Amygdala (tissue), 56 donors: ENCODE measurements at places on chromosomes 3 and 15.

- no peak for DNase-seq
These were observed 4.1 kb upstream of the HEXA start for GRCh38 chr15:72379856-72380430.

GRCh38 chr3:27220166-27220565 lies 149.0 kb downstream of the NEK10 start:
- no peak for DNase-seq

DNA sequence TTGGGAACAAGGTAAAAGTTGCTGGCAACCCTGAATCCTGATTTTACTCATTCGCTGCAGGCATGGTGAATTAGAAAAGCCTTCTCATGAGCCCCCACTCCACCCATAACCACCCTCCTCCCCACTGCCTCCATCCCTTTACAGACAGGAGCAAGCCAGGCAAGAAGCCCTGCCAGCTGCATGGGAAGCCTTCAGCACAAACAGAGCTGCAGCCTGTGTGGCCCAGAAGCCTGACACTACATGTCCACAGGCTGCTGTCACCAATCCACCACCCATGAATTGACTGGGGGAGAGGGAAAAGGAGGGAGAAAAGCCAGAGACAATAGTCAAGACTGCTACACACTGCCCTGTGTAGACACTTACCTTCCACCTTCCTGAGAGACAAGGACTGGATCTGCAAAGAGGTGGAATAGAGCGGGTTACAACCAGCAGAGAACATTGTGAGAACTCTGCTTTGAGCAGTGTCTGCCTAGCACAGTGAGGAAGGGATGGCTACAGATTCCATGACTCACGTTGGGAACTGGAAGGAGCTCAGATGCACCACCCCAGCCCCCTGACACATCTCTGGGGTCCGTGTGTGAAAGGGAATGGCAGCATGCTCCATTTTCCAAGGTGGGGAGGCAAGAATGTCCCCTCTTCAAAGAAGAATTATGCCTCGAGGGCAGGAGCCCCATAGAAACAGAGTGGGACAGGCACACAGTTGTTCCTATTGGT lies 33.9 kb downstream of the DZIP1L start:
- DNase-seq = no peak

DNA sequence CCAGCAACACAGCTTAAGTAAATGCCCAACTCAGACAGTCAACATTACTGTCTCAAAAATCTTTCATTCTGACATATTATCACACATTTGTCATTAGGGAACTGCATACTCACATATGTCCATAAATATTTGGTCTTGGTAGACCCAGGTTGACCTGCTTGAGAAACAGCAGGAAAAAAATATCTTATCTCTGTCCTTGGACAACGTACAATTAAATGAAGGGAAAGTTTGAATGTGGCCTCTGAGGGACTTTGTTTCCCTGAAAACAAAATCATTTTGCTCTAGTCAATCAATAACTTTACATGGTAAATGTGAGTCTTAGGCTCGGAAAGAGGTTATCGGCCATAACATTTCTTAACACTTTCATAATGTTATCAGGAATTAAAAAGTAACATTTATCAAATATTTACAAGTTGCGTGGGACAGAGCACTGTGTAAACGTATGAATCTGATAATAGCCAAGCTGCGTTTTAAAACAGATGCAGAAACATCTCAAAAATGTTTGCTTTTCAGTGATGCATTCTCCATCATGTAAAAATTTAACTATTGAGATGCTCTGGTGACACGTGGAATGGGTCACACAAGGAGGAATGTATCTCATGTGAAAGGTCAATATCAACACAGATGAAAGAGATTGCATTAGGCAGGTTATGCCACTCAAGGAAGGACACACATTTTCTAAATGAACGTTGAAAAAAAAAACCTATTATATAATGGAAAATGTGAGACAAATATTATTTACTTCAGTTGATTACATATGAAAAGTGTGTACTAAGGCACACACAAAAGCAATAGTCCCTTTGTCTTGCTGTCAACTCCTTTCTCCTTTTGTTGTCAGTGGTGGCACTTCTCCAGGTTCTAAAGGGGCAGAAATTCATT lies 304.4 kb downstream of the WDR72 start:
- no peak for DNase-seq

- DNase-seq = no peak
These were observed 166.8 kb downstream of the TCF12 start for GRCh38 chr15:57085267-57085666.

GRCh38 chr3:73210759-73211158 lies 149.3 kb downstream of the EBLN2 start:
- no peak for DNase-seq

DNA sequence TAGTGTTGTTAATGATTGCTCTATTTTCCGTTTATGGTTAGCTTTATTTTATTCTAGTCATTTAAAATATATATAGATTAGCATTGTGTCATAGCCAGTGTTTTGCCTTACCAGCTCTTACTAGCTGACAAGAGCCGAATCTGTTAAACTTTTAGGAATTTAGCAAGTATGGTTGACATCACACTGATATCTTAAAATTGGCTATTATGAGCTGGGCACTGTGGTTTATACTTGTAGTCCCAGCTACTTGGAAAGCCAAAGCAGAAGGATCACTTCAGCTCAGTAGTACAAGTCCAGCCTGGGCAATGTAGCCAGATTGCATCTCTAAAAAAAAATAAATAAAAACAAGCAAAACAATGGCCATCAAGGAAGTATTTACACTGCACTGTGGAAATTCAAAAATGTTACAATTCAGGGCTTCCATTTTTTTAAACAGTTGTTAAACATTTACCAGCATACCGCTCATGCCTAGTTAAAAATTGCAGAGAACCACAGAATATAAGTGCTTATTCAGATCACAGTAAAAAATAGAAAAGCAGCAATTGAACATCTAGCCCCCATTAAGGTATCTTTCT lies 208.4 kb upstream of the CGNL1 start:
- no peak for DNase-seq

DNA sequence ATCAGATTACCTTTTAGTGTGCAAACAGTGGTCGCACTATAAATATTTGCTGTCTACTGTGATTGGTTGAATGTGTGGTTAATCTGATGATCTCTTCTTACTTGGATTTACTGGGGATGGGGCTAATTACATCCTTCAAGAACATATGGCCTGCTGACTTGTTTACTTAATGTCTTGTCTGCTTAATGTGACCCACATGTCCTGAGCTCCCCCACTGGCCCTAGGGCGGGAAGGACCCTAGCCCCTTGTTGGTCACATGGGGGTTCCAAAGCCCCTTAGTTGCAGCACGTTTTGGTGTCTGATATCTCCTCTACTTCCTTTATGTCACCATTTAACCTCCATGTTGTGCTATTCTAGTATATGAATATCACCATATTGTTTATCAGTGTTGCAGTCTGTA lies 17.8 kb upstream of the P2RY12 start:
- DNase-seq = no peak

- no peak for DNase-seq
These were observed 228.8 kb upstream of the PEX5L start for GRCh38 chr3:180265551-180265950.

GRCh38 chr15:44136991-44137477 lies 58.0 kb downstream of the FRMD5 start:
- DNase-seq = no peak

DNA sequence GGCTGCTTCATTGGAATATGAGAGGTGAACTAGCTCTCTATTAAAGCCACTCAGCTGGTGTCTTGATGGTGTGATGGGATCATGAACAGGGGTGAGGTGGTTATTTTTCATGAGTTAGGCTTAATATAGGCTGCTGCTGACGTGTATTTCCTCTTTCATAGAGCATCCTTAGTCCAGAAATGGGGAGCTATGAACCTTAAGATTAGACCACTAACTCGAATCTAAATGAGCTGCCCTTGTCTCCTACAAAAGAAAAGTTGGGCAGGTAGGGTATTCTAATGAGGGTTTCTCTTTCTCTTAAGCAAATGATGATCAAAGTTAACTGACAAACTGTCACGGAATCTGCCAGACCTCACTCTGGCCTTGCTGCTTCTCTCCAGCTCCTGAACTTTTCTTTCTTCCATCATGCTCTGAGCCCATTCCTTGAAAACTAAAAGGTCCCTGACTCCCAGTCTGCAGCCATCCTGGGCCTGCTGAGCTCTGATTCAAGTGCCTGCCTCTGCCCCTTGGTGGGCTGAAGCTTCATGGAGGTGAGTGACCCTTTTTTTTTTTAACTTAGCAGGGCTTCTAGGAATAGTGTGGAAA lies at the start of gene TRIM69:
Gene TRIM69, plus strand, starts transcription at position 348 of the 585 bp plus-strand sequence. Its CDS starts 177 bp downstream, at position 525.
- no peak for DNase-seq

- DNase-seq = no peak
These were observed 7.7 kb upstream of the FGD5 start for GRCh38 chr3:14810801-14811661.

DNA sequence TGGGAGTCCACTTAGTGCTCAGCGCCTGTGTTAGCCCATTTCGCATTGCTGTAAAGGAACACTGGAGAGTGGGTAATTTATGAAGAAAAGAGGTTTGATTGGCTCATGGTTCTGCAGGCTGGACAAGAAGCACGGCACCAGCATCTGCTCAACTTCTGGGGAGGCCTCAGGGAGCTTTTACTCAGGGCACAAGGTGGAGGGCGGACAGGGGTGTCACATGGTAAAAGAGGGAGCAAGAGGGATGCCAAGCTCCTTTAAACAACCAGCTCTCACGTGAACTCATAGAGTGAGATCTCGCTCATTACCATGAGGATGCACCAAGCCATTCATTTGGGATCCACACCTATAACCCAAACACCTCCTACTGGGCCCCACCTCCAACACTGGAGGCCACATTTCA lies 181.4 kb upstream of the TLE3 start:
- no peak for DNase-seq

- no peak for DNase-seq
These were observed 481 bp downstream of the AP4E1 start for GRCh38 chr15:50909010-50909317.

DNA sequence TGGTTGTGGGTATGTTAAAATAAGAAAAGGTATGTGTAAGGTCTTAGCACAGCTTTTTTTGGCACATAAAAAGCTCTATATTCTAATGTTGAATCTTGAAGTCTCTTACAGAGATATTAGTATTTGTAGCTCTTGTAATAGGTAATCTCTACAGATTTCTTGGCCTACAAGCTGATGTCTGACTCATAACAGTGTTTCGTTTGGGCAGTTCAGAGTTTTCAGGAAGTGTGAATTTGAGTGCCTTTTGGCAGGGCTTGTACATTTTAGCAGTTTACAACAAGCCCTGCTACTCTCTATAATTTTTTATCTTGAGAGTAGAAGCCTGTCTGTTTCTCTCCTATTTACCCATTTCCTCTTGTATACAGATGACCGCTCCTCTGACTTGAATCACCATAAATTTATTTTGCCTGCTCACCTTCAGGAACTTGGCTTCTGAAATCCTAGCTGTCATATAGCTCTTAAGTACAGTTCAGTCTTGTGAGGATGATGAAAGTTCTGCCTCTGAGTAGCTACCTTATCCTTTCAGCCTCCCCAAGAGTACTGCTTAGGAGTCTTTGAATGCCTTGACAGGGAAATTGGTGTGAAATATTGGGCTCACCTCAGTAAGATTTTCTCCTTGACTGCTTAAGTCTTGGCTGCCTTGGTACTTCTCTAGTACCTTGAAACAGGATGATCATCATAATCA lies 419.9 kb upstream of the RARB start:
- no peak for DNase-seq

DNA sequence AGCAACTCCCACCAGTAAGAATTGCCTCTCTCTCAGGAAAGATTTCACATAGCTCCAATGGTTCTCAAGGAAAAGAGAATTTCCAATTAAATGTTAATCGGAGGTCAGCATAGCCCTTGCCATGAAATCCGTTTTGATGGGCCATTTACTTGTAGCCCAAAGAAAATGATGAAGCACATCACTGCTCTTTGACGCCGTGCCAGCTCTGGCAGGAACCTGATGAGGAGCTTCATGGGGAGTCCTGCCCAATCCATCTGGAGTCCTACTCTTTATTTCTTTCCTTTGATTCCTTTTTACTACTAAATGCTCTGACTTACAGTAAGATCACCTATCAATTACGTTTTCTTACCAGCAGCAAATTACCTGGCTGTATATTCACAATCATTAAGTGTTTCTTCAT lies 84.7 kb downstream of the FGF12 start:
- no peak for DNase-seq

DNA sequence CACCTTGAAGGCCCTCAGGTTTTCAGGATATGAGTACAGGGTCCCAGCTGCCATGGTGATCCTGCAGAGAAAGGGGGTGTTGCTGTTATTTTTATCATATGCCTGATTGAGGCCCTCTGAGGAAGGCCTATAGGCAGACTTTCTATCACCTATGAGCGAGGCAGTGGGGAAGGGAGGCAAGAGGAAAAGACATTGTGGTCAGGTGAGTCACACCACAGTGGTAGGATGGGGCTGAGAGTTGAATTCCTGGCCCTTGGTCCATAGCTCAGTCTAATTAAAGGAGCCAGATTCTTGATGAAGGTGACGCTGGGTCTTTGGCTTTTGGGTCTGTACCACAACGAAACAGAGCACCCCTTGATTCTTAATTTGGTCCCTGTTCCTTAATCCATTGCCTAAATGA lies 72.7 kb downstream of the ZNF621 start:
- DNase-seq = no peak

DNA sequence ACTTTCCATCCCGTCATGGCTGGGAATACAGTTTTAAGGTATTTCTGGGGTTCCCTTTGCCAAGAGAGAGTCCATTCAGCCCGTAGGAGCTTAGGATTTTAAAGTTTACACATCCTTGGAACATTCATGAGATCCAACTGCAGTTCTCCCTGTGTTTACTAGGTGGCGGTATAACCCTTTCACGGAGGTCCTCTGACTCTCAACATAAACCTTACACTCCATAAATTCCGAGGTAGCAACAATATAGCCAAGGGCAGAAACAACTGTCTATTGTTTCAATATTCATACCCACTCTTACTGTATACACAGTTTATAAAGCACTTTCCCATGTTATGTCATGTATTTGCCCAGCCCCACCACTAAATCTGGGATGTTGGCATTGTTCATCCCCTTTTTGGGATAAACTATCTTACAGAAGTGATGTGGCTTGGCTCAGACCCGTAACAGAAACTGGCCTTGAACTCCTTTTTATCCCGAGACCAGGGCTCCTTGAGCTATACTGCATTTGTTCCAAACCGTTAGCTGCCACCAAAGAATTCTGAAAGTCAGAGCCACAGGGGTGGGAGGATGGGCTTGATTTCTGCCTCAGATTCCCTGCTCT lies 69.2 kb upstream of the COL6A5 start:
- no peak for DNase-seq

- no peak for DNase-seq
These were observed 183.2 kb downstream of the MEGF11 start for GRCh38 chr15:66070220-66070934.

- no peak for DNase-seq
These were observed 41.8 kb downstream of the AQR start for GRCh38 chr15:34927726-34928125.

- no peak for DNase-seq
These were observed 205.6 kb downstream of the TBC1D2B start for GRCh38 chr15:77871852-77872371.

DNA sequence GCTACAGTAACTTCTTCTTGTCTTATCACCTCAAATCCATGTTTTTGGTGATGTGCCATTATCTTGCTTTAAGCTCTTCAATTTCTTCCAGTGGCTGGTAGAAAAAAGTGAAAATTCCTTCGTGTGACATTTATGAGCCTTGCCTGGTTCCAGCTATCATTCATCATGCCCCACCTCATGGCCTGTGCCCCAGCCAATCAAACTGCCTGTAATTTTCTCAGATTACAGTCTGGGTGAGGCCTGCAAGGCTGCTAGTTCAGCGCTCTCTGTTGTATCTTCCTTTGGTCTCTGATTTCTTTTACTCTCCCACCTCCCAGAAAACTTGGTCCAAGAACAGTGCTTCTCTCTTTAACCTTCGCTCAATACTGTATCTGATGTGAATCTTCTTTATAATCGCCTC lies 249.3 kb upstream of the ZNF717 start:
- no peak for DNase-seq

- DNase-seq = no peak
These were observed 36.4 kb downstream of the CCDC80 start for GRCh38 chr3:112604536-112604935.
